ENCODE measurements at places on chromosomes 12 and 14.

DNA sequence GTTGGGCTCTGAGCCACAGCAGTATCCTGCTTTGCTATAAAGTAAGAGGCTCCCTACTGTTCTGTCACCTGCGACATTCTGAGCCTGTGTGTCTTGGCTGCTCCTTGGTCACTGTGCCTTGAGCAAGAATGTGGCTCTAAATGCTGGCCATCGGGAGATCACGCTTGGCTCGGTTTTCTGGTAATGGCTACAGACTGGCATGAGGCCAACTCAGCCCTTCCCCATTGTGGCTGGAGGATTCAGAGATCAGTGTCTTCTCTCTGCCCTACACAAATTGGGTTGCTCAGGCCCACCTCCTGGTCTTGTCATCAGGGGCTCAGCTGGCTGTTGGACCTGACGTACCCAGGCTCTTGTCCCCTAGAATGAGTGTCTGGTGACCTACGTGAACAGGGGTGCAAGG is 94.5 kb downstream of the PLXNC1 start:
- DNase-seq, result no peak

- no peak for DNase-seq
These were observed 12.8 kb downstream of the EPYC start for GRCh38 chr12:90991952-90992465.

DNA sequence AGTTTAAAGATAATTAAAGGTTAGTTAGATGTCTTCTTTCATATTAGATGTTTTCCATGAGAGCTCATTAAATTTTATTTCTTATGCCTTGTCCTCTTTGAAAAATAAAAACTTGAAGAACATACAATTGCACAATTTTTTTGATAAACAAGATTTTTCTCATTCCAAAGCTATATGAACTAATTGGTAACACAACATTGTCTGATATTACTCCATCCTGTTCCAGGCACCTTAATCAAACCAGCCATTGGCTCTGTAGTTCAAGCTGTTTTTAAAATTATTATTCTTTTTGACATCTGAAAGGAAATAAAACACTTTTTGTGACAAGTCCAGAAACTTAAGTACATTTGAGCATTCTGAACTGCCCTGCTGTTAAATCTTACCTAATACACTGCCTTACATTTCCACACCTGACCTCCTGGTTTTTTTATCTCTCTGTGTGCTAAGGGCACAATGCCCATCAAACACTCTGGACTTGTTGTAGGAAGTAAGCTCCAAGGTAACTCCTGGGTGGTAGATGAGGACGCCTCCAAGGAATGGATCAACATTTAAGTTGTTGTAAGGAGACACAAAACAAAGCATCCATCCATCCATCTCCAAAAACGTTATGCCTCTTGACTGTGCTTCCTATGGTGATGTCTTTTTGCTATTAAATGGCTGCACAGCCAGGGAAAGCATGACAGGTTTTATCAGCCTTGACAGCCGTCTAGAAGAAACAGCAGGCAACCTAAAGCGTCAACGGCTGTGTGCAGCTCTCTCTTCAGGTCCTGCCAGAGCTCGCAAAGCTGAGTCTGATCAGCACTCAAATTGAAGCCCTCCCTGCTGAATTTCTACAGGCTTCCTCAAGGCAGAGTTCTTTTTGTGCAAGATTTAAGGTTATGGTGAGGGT is 449.9 kb upstream of the FLRT2 start:
- no peak for DNase-seq

- no peak for DNase-seq
These were observed 6.7 kb upstream of the CFL2 start for GRCh38 chr14:34721129-34721528.

GRCh38 chr12:99649551-99649950 is 2.0 kb downstream of the GARIN6 start:
- no peak for DNase-seq

GRCh38 chr14:60845523-60845922 is 111.0 kb downstream of the MNAT1 start:
- DNase-seq, result no peak

DNA sequence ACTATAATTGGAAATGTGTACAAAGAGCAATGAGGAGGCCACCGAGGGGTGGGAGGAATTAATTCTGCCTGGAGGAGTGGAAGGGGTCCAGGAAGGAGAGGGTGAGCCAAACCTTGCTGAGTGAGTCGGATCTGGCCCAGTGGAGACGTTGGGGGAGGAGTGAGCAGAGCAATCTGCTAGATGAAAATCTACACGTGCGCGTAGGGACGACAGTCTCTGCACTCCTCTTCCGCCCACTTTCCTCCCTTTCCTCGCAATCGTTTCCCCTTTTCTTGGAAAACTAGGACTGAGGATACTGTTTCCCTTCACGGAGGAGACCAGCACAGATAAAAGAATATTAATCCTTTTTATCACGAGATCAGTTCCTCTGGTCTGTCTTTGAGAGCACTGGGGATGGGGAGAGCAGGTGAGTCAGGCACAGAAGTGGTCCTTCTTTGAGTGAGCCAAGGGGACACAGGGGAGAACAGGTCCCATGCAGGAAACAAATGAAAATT is 2.9 kb upstream of the NAB2 start:
- DNase-seq, result no peak

- no peak for DNase-seq
These were observed 52.8 kb upstream of the STXBP6 start for GRCh38 chr14:25102788-25103187.

- no peak for DNase-seq
These were observed 139.3 kb downstream of the ADGRD1 start for GRCh38 chr12:131092901-131093603.

DNA sequence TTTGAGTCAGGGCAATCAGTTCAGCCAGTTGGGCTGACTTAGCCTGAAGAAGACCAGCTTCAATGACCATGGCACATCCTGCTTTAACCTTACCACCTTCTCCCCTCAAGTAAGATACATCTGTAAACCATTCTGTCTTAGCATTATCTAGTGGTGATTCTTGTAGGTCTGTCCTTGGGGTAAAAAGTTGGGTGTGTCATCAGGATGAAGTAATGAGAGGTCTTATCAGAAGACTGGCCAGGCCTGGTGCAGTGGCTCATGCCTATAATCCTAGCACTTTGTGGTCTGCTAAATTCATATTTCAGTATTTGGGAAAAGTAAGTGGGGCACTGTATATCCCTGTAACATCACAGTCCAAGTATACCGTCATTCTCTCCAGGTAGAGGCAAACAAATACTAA is 19.1 kb downstream of the SINHCAF start:
- no peak for DNase-seq

DNA sequence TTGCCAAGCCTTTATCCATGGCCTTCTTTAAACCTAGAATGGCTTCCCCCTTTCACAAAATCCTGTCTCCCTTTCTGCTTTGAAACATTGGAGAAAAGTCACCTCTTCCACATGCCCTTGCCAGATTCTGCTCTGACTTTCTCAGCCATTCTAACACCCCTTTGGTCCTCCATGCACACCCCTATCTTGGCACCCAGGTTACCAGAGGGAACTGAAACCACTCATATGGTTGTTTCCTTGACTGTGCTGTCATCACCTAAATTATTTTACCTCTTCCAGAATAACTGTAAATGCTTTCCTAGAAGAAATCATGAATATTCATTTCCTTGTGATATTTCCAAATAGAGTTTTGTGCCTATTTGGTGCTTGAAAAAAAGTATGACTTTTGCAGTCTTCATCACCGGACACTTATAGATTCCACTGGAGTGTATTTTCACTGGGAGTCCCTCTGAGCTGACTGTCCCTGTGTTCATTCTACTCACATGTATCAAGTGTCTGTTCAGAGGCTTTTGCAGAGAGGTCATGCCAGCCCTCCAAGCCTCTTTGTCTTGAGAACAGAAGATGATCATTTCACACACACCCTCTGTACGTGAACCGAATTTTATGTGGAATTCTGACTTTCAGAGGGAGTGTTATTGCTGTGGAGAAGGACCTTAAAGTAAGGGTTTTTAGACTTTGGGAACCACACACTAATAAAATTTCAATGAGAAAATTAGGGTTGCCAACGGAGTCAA is 74.1 kb downstream of the PLXNC1 start:
- no peak for DNase-seq

DNA sequence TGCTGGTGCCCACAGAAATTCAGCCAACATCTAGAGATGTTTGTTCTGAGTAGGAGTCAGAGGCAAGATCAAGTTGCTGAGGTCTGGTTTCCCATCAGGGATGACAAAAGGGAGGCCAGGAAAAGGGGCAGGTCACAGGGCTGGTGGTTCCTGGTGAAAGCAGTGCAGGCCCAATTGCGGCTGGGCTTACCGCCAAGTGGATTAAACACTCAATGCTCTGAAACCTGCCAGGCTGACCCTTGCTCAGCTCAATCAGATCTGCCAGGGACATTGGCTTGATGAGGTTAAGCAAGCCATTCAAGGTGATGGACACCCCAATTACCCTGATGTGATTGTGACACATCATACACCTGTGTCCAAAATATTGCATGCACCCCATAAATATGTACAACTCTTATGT is 5.5 kb upstream of the OAS1 start:
- no peak for DNase-seq

DNA sequence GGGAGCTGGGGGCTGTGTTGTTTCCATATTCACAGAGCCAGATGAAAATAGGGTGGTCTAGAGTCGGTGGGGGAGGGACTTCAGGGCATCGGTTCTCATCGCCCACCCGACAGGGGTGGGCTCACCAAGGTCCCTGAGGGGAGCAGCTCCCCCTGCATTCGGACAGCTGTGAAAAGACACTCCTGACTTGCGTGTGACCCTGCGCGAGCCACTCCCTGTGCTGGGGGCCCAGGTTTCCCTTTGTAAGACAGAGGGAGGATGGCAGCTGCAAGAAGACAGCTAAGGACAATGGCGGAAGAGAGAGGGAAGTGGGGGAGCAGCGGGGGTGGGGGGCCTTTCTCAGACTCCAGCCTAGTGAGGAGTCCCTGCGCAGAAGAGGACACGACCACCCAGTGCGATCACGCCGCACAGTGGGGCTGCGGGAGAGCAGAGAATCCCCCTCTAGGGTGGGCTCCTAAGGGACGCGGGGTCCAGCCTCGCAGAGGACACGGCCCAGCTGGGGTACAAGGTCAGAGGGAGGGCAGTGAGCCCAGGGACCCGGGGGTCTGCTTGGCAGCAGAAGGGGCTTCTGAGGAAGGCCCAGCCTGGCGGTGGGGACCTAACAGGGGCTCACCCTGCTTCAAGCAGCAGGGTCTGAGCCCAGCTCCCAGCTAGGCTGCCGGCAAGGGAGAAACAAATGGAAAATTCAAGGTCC is 326.9 kb upstream of the DIO3 start:
- DNase-seq, result no peak

GRCh38 chr12:15193946-15194345 is 27.3 kb downstream of the RERG start:
- no peak for DNase-seq

- DNase-seq, result no peak
These were observed 43.1 kb upstream of the STRAP start for GRCh38 chr12:15839041-15839440.

DNA sequence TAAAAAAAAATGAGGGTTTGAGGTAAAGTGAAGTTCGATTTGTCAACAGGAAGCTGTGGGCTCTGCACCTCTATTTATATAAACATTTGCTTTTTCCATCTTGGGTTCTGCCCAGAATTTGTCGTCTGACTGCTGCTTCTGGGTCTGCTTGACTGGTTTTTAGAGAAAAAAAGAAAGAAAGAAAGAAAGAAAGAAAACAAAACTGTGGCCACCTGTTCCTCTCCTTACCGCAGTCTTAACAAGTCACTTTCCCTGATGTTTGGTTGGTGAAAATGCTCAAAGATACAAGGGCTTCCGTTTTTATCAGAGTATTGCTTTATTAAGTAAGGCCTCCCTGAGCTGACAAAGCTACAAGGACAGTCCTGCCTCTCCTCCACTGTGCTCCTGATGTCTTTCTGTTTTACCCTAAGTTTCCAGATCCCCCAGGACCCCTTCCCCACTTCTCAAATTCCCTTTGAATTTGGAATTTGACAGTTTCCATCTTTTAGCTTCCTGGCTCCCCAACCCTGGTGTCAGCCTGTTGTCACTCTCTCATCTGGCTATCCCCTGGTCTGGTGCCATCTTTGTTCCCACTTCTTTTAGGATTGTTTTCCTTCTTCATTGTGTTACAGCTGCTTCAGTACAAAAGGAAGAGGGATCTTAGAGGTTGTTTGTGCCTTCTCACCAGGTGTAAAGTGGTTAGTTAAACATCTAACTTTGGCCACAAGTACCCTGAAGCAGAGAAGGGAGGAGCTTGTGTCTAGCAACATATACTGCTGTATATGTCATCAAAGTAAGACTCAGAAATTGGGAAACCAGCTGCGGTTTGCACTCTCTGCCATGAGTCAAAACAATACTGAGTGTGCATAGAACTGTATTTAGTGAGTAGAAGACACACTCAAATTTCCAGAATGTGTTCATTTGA is 18.0 kb downstream of the MFAP5 start:
- DNase-seq, result no peak

DNA sequence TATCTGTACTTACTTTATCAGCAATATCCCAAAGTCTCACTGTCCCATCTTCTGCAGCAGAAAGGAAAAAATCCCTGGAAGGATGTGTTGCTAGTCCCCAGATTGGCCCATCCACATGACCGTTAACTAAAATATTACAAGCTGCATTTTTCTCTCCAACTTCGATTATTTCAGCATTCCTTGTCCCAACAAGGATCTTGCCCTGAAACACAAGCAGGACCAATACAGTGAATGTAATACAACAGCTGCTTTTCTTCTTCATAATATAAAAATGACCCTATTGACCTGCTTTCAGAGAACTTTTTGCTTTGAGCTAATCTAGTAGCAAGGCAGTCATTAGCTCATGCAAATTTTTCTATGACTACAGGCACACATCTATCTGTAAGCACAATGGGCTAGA is 58.3 kb downstream of the ZC3H14 start:
- DNase-seq, result no peak

DNA sequence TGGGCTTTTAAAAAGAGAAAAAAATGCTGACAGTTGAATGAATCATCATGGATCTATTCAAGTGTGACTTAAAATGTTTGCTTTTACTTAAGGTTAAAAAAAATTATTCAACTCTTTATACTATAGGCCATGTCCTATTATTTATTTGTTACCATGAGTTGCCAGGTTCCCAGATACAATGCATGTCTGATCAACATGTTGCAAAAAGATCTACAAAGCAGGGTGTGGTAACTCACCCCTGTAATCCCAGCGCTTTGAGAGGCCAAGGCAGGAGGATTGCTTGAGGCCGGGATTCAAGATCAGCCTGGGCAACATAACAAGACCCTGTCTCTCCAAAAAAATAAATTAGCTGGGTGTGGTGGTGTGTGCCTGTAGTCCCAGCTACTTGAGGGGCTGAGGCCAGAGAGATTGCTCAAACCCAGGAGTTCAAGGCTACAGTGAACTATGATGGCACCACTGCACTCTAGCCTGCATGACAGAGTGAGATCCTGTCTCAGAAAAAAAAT is 460.8 kb downstream of the BCAT1 start:
- no peak for DNase-seq

DNA sequence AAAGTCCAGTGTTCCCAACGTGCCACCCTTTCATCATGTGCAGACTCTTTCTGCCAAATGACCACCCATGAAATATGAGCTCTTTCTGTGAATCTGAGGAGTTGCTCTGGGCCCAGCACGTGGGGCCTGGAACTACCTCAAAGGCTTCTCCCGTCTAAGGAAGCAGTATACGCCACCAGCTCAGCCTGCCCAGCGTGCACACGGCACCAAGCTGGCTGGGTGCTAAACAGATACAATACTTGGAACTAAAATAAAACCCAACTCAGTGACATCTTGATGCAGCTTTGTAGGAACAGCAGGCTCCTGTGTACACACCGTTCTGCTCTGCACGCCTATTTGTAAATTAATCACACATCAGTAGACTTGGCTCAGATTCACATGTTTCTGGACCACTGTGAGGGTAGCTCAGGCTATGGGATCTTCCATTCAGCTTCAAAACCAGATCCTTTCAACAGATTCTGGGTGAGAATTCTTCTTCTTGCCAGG is 74.8 kb downstream of the ARL6IP4 start:
- no peak for DNase-seq

Measured in stimulated activated CD4-positive, alpha-beta T cell treated with anti-CD3 and anti-CD28 coated beads, Interleukin-15, amount 100 ng/mL, for 1 hour (primary cell).